ENCODE measurements at places on chromosomes 16 and 17.

- DNase-seq, result no peak
Measured at GRCh38 chr17:1452836-1453235, 3.2 kb downstream of the CRK start.

DNA sequence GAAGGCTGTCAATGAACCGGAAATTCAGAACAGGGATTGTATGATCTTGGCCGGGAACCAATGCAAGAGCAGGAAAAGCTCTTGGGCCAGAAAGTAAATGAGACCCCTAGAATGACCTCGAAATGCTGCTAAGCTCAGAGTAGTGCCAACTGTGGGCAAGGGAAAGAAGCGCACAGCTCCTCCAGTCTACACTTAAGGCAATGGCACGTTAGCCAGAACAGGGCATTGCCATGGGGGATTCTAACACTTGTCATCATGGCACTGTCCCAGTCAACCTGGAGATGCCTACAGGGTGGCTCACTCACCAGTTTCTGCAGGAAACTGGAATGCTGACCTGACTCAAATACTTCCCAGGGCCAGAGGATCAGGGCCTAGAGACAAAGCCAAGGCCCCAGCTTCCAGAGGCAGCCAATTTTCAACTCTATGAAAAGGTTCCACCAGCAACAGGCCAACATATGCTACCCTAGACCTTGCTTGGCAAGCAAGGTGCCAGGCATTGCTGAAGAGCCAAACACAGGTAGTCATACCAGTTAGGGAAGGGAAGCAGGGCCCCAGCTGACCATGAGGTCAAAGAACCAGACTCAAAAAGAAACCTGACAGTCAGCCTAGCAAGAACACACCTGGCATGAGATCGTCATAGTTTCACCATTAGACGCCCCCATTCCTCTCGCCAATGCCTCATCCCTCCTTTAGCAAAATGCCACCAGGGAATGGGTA is 34.9 kb downstream of the ARHGAP17 start:
- no peak for DNase-seq

DNA sequence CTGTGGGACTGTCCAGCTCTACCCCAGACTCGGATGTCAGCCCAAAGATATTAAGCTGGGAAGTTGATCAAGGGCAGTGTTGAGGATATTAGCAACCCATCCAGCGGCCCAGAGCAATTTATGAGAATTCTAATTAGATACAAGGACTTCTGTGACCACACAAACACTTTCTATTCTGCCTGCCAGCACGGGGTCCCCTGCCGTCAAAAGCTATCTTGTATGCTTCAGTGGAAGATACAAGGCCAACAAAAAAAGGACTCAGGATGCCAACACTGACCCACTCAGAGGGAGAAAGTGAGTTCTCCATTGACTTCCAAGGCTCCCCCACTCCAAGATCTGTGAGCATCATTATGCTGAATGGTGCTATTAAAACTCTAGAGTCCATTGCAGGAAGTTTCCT is 390.7 kb downstream of the GRIN2A start:
- no peak for DNase-seq

- no peak for DNase-seq
Measured at GRCh38 chr16:27317738-27318391, 4.1 kb downstream of the IL4R start.
